ENCODE measurements at places on chromosomes 2 and 18. TPM values are rescaled to one million over a fixed set of nuclear protein-coding genes. Genes with fewer than 3 reads are reported as not detected.

DNA sequence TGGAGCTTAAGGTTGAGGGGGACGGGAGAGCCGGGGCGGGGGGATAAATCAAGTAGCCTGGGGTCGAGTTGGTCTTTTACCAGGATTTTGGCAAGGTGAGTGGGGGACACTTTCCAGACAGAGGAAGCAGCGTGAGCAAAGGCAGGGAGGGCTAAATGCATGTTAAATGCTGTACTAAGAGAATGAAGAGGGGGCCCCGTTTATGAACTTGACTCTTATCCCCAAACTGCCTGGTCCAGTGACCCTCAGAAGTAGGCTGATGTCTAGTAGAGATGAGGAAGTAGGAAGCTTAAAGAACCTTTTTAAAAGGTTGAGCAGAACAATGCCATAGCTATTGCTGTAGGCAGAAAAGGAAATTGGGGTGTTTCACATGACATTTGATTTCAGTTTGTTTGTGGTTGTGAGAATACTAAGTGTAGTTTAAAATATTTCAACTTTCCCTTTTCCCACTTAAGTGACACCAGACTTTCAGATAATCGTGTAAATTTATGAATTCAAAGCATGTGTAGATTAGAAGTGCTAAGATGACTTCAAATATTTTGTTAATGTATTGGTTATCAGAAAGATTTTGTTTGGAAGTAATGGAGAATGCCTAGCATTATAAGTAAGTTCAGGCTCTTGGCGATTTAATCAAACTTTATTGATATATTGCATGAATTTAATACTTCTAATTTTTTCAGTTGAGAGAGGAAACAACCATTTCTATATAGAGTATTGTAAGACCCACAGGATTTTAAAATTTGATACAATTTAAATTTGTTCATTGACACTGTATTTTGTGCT lies 1.8 kb downstream of the REL start:
- DNase-seq: peak; percentile 80

DNA sequence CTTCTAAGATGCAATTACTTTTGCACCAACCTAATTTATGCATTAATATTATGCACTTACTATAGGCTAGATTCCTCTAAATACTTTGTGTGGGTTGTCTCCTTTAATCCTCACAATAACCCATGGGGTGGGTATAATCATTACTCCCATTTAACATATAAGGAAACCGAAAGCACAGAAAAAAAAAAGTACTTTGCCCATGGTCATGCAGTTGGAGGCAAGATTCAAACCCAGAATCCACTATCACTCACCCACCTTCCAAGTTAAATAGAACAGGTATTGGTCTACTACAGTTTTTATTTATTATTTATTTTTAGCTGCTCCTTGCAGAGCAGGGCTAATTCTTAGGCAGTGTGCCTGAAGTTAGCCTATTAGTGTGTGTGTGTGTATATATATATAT lies 76.6 kb upstream of the FZD7 start:
- DNase-seq: no peak

DNA sequence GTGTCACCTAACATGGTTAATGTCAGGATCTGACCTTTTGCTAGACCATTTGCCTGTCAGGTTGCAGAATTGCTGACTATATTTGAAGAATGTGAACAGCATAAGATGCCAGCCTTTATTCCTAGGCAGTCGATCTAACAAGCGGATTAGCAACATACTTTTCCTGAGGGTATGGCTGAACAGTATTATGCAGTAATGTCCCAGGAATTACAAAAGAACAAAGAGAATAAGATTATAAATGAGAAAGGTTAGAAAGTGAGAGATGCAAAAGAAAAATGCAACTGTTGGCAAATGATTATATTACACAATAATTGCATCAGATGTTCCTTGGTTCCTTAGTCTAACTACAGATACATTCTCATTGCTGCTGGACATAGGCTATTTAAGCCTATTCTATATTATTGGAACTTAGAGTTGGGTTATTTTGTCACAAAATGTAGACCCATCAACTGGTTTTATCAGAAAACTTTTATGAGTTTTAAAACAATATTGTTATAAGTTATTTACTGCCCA lies 647.1 kb upstream of the CRIM1 start:
- no peak for DNase-seq

GRCh38 chr18:36582988-36583745 lies 245.6 kb downstream of the TPGS2 start:
- no peak for DNase-seq

DNA sequence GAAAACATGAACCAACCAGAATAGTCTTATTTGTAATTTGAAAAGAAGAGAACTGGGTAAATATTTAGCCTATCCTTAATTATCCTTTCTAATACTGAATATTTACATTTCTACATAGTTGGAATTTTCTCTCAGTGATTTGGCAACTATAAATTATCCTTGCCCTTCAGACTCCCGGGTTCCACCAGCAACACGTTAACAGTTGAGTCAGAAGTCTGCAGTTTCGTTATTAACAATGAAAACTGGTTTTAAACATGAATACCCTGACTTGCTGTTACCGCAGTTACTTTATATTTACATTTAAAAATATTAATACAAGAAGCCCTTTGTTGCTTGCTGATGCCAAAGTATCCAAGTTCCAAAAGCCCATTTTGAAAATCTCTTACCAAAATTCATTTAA lies 673.0 kb downstream of the ARHGAP15 start:
- DNase-seq: no peak

The FOXI3 gene
- not detected for total RNA-seq

The CTLA4 gene
- not detected for total RNA-seq

DNA sequence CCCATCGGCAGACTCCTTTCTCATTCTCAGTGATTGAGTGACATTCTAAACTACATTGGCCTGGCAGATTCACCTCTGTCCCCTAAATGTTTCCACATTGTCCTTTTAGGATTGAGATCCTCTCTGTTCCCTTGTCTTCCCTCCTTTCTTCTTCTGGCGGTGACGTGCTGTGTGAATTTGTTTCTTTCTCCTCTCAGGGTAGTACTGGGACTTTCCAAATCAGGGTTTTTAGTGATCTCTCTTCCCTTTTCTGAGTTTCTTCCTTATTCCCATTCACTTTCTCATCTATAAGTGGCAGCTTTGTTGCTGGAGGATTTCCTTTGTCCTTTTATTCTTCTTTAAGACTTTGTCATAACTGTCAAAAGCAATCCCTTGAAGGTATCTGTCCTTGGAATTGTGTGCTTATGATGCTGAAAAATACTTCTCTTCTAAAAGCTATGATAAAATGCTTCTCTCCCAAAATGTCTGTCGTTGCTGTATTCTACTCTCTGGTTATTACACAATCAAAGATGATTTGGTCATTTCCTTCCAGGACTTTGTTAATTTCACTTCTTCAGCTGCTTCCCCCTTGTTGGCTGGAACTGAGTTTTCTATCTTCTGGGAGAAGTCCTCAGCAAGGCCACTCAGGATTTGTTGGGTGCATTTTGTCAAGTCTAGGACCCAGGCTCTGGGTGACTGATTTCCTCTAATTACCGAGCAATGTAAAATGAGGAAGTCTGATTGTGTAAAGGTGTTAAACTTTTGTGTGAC lies 4.9 kb upstream of the IL1B start:
- no peak for DNase-seq

DNA sequence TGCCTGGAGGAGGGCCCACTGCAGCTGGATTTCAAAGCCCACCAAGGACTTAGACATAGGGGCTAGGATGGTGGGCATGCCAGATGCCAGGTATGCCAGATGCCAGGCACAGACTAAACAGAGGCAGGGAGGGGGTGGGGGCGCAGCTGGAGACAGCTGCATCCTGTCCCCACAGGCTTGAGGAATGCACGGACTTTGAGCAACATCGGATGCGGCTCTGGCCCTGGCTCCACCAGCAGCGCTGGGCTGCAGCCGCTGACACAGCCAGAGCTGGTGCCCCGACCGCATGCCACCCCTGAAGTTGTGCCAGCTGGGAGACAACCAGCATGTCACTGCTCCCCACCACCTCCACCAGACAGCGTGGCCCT lies 39.5 kb downstream of the AQP12A start:
- no peak for DNase-seq

DNA sequence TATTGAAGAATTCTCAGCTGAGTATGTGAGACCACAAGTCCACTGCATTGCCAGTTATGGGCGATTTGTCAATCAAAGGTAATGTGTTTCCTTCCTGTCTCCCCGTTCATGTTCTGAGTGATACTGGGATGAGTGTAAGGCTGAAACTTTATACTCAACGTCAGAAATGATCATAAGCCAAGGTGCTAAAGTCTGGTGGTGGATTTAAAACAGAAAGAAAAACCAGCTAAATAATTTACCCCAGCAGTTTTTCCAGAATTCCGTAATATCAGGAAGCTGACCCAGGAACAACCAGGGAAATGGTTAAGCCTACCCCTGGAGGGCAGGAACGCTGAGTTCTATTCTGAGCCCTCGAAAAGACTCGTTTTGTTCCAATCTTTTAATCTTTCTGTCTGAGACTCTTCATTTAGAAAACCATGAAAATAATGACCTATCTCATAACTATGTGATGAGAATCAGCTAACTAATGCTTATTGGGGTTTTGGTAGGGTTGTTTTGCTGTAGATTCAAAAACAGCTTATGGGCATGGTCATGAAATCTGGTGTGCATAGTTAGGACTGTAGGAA lies 149.6 kb downstream of the LAMA3 start:
- DNase-seq: no peak

The IL36A gene
- total RNA-seq: not detected

The DTNA gene
- total RNA-seq: not detected

The CRYGD gene
- total RNA-seq: not detected

DNA sequence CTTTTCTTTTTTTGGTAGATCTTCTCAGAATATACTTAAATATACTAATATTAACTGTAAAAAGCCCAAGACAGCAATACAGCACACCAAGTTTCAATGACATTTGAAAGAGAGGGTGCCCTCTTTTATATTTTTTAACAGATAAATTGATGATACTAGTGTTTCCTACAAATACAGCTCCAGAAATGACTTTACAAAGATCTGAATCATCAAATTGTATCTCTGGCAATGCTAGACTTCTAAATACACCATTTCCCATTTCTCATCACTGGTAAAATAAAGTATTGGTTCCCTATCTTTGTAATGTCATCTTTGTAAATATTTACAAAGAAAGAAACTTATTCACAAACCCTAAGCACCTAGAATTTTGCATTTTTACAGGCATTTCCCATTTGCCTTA lies 281.3 kb downstream of the EXOC6B start:
- no peak for DNase-seq

The OSR1 gene
- total RNA-seq: not detected

- peak; percentile 47 for DNase-seq
Observed at GRCh38 chr2:159807183-159808031, 9.4 kb upstream of the CD302 start.

DNA sequence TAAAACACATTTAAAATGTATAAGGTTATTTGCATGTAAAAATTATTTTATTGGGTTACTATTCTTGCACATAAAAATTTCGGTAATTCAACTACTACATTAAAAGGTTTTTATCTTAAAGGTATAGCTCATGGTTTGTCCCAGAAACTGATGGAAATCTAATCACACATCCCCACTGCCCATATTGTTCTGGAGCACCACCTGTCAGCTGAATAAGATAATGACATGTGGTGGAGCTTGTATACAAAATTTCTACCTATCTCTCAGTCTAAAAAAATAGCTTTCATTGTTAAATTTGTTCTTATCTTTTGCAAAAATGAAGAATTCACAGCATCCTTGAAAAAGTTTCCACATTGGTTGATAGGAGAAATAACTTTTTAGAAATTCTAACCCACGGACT lies 18.3 kb downstream of the ERBB4 start:
- DNase-seq: no peak

The ROCK2 gene
- 23.4 TPM for total RNA-seq

The CCDC85A gene
- total RNA-seq: not detected

The FHOD3 gene
- 2.5 TPM for total RNA-seq

GRCh38 chr2:181070119-181070835 lies 89.9 kb downstream of the UBE2E3 start:
- no peak for DNase-seq
